ENCODE measurements at places on chromosomes 4 and X.

GRCh38 chrX:53704294-53704693 is 17.8 kb upstream of the HUWE1 start:
- no peak for DNase-seq

- DNase-seq: no peak
Observed at GRCh38 chrX:153669901-153670731, 3.5 kb downstream of the PNCK start.

DNA sequence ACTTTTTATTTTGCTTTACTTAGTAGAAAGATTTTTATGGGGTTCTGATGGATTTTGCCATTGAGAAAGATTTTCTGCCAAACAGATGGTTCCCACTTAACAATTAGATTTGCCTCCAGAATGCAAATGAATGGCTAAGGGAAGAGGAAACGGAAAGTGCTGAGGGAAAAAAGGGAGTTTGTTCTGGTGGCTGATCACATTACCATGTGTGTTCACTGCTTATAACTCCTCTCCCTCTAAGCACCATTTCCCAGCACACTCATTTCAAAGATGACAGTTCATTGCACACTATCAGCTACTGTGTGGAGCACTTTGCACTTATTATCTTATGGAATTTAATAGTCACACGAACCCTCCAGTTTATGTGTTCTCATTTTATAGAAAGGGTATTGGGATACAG is 68.0 kb upstream of the GRID2 start:
- DNase-seq: no peak

GRCh38 chrX:18146954-18147353 is 73.7 kb downstream of the BEND2 start:
- DNase-seq: no peak

DNA sequence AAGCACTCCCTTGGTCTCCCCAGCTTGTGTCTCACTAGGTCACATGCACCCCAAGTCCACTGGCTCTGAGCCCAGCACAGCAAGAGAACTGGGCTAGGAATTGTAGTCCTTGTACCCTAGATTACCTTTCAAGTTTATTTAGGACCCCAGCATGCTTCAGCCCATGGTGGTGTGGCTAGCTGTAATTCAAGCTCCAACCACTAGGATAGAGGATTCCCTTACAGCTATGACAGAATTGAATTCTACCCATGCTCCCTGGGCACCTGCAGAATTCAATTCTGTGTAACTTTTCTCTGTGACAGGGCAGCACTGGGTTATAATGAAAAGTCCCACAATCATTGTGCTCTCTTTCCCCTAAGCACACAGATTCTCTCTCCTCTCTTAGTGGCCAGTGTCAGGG is 253.8 kb upstream of the DMD start:
- DNase-seq: no peak

DNA sequence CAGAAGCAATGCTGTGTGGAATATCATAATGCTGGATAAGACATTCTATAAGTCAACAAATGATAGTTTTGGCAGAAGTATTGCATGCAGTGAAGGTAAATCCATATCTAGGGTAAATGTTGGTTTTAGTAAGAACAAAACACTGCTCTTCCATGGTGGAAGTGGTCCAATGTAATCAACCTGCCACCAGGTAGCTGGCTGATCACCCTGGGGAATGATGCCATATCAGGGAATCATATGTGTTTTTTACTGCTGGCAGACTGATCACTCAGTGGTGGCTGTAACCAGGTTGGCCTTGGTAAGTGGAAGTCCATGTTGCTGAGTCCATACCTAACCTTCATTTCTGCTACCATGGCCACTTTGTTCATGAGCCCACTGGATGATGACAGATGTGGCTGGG is 74.0 kb upstream of the CENPE start:
- no peak for DNase-seq

- no peak for DNase-seq
Observed at GRCh38 chr4:100632163-100632562, 114.3 kb upstream of the EMCN start.

DNA sequence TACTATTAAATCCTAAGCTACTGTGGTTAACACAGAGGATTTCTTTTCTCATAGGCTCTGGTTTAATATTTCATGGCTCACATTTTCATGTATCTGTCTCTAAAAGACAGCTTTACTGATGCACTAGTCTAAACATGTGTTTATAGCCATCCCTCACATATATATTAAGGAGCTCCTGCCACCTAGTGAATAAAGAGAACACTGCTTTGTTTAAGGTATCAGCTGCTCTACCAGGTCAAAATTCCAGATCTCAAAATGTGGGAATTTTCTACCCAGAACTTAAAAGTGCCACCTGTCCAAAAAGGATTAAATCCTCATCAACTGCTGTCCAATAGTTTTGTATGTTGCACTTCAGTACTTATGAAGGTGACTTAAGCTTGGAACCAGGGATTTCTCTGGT is 188.5 kb upstream of the TEX13C start:
- DNase-seq: no peak

GRCh38 chrX:151181088-151181487 is 4.7 kb downstream of the GPR50 start:
- no peak for DNase-seq

DNA sequence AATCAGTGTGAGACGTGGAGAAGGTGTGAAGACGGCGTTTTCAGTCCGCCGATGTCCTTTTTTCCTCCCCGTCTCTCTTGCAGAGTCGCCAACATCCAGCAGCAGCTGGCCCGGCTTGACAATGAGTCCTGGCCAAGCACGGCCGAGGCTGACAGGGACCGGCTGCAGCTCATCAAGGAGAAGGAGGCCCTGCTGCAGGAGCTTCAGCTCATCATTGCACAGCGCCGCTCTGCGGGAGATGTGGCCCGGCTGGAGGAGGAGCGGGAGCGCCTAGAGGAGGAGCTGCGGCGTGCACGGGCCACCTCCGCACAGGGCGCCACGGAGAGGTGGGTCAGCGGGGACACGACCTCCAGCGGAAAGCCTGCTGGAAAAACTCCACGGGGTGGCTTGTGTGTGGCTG is 47.1 kb upstream of the CLCN4 start:
- no peak for DNase-seq

- no peak for DNase-seq
Observed at GRCh38 chr4:53782458-53782845, 191.2 kb upstream of the LNX1 start.

DNA sequence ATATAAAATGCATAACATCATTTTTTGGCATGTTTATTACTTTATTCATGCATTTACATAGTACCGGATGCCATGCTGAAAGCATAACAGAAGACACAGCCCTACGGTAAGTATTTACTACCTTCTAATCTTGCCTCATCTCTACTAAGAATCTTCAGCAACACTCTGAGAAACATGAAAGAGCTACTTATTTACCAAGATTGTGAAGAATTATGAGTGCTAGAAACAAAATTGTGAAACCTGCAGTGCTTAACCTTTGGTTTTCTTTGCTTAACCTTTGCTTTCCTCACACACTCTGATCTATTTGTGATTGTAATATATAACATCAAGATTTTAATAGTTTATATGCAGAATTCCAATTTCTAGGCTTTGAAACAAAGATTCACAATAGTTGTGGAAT is 7.4 kb downstream of the ANTXR2 start:
- DNase-seq: no peak

GRCh38 chr4:6217716-6218381 is 17.5 kb upstream of the JAKMIP1 start:
- DNase-seq: no peak

DNA sequence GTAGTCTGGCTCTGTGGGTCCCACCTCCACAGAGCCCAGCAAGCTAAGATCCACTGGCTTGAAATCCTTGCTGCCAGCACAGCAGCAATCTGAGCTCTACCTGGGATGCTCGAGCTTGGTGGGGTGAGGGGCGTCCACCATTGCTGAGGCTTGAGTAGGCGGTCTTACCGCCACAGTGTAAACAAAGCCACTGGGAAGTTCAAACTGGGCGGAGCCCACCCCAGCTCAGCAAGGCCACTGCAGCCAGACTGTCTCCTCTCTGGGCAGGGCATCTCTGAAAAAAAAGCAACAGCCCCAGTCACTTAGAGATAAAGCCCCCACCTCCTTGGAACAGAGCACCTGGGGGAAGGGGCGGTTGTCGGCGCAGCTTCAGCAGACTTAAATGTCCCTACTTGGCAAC is 243.2 kb upstream of the POF1B start:
- no peak for DNase-seq

GRCh38 chr4:7252510-7253340 is 60.4 kb downstream of the SORCS2 start:
- no peak for DNase-seq

Measured in CD4-positive, alpha-beta T cell (primary cell).